ENCODE measurements at places on chromosomes 2 and 18. TPM values are rescaled to one million over a fixed set of nuclear protein-coding genes. Genes with fewer than 3 reads are reported as not detected.

PLGLB2 gene
- total RNA-seq: not detected

MOCOS gene
- total RNA-seq: 3.7 TPM

TNFAIP6 gene
- 5.3 TPM for total RNA-seq

UGT1A10 gene
- not detected for total RNA-seq

- no peak for DNase-seq
Observed at GRCh38 chr18:78130232-78131195, 849.1 kb upstream of the SALL3 start.

BOK gene
- total RNA-seq: 48.1 TPM

DNA sequence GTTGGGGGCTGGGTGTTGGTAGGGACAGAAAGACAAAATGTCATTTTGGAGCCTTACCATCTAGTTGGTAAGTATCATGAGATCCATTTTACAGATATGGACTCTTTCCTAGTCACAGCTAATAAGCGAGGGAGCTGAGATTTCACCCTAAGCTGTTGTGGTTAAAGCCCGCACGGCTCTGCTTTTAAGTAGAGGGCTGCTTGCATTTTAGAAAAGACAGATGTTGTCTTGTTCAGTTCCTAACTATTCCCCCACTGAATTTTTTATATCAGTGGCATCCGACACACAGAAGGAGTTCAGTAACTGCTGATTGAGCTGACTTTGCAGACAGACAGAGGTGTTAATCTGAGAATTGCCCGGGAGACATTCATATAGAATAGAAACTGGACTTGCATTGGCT lies 3.7 kb downstream of the QPCT start:
- no peak for DNase-seq

GRCh38 chr2:64202206-64202845 lies 58.1 kb upstream of the PELI1 start:
- DNase-seq: no peak

DNA sequence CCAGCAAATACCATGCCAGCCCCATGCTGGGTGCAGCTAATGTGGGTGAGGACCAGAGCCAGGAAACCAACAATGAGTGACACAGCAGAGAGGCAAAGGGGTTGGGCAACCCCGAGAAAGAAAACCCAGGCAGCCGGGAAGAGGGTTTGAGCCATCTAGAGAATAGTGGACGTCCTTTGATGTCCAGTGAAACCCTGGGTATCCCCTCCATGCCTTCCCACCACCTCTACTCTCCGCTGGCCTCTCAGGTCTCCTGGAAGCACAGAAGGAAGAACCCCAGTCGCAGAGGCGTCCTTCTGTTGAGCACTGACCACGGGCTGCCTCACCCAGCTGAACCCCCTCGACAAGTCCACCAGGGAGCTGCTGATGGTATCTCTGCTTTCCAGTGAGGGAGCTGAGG lies 657.4 kb upstream of the ID2 start:
- no peak for DNase-seq

DNA sequence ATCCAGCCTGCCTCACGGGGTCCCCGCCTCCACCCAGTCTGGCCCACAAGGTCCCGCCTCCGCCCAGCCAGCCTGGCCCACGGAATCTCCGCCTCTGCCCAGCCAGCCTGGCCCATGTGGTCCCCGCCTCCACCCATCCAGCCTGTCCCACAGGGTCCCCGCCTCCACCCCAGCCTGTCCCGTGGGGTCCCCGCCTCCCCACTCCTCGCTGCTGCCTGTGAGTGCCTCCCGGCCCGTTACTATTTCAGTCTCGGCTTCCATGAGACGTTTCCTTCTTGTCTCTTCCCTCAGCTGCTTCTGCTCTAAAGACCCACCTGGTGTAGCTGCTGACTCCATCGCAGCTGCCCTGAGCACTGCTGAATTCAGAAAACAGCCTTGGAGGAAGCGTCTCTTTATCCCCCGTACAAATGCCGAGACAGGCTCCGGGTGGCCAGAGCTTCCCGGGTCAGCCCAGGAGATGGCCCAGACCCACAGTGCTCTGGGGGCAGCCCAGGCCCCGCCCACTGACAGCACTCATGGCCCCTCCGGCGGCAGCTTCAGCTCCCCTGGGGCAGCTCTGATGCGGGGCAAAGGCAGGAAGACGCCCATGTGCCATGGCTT lies 69.8 kb downstream of the NFATC1 start:
- DNase-seq: no peak

GRCh38 chr2:102044967-102045489 lies 53.3 kb downstream of the IL1R2 start:
- DNase-seq: no peak

GPBAR1 gene
- 0.12 TPM for total RNA-seq

ITPRID2 gene
- total RNA-seq: 85.6 TPM

DNA sequence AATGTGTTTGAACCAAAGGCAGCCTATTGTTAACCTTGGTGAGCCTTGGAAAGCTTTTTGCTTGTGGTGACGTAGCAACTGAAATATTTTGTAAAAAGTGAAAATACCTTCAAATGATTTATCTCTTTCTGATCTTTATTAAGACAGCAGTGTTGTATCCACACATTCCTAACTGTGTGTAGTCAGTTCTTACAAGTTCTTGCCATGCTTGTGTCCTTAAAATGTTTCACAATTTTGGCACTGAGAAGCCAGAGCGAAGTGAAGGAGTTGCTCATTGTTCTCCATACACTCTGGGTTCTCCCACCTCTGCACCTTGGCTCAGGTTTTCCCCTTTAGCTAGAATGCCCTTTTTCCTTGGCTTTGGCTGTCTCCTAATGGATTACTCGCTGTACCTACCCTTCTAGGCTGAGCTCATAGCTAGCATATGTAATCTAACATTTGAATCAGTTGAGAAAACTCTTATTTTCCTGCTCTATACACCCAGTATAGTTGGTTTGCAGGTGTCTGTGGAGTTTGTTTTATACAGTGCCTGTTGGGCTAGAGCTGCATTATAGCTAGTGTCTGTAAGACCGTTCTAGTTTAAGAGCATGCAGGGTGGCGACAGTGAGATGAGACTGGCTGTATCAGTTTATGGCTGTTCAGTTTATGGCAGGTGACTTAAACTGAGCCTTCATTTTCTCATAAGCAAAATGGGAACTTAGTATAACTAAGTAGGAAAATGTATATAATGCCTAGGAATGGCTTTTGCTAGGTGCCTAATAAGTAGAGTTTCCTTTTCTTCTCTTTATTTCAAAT lies 45.5 kb downstream of the FMNL2 start:
- DNase-seq: no peak

- no peak for DNase-seq
Observed at GRCh38 chr2:237042101-237042500, 43.6 kb upstream of the COPS8 start.

DNA sequence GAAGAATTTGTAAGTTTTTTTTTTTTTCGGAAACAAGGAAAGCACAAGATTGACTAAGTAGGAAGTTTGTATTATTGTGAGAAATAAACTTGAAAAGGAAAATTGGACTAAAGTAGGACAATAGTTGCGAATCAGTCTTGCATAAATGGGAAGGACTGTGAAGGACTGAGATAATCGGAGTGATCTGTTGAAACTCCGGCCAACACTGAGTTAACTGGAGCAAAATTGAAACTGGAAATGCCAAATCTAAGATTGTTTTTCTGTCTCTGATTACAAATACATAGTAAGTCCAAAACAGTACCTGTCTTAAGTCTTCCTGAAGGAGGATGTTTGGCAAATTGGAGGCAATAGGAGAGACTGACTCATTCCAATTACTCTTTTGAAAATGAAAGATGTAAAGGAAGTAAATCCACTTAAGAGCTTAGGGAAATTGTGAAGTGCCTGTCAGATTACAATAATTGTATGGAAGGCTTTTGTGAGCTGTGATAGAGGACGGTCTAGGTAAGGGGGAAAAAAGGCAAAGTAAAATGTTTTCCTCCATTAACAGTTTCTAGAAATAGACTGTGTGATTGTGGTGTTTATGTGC lies 204.9 kb upstream of the CYRIA start:
- DNase-seq: no peak

DNA sequence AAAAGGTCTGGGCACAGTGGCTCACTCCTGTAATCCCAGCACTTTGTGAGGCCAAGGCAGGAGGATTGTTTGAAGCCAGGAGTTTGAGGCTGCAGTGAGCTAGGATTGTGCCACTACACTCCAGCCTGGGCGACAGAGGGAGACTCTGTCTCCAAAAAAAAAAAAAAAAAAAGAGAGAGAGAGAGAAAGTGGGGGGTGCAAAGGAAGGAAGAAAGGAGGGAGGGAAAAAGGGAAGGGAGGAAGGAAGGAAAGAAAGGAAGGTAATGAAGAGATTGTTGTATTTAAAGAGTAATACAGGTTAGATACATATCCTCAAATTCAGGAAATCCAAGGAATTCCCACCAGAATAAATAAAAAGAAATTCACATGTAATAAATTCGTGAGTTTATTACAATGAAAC lies 19.5 kb downstream of the C2orf81 start:
- DNase-seq: no peak

- DNase-seq: peak; percentile 1
Observed at GRCh38 chr2:230097424-230097823, 28.7 kb upstream of the SLC16A14 start.

GRCh38 chr18:79870301-79871025 lies 72.7 kb downstream of the KCNG2 start:
- no peak for DNase-seq

GRB14 gene
- 6.0 TPM for total RNA-seq

- no peak for DNase-seq
Observed at GRCh38 chr2:167264380-167264779, 376.1 kb downstream of the XIRP2 start.

GRCh38 chr2:165682546-165682945 lies 111.5 kb downstream of the GALNT3 start:
- DNase-seq: no peak

DNA sequence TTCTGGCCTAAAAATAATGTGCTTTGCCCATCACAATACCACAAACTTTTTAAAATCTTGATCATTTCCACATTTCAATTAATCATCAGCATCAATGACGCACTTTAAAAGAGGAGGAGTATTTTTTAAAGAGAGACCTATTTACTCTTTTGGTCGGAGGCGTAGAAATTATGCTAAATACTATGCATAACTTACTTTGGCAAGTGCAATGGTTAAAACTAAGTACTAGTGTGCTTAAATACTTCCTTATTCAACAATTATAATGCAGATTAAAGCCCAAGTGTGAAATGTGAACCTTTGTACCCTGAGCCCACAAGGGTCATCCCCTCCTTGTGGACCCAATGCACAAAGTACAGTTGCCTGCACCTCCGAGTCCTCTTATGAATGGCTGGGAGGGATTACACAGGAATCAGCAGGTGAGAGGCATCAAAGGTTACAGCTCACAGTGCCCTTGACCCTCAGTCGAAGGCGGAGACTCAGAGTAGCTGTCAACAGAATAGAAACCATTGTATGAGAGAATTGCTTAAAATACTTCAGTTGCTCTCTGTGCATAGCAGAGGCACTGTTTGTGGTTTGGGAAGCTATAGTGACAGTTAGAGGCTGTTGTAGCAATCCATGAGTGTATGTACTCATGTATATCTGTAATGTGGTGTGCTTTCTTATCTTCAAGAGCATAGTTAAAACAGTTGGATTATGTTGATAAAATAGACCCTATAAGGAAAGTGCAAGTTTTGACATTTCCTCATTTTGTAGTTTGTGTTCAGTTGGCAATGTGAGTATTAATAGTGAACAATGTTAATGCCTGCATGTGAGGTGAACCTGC lies 151.7 kb upstream of the ITGA4 start:
- no peak for DNase-seq

GRCh38 chr18:11005528-11005927 lies 143.8 kb downstream of the PIEZO2 start:
- DNase-seq: peak; percentile 97

DNA sequence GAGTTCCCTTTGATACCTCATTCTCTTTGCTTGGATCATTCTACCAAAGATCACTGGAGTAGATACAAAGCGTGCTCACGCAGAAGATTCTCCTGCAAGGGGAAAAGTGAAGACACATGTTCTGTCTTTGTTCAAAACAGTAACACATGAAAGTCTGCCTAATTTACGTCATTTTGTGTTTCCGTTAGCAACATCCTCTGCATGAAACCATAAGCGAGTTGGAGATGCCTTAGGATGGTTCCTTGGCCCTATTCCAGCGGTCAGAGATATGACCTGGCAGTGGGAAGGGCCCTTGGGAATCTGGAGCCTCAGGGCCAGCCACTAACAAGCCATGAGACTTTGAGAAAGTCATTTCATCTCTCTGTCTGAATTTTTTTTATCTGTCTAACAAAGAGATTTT lies 180.9 kb upstream of the TWIST2 start:
- DNase-seq: no peak

DSC3 gene
- total RNA-seq: not detected

DNA sequence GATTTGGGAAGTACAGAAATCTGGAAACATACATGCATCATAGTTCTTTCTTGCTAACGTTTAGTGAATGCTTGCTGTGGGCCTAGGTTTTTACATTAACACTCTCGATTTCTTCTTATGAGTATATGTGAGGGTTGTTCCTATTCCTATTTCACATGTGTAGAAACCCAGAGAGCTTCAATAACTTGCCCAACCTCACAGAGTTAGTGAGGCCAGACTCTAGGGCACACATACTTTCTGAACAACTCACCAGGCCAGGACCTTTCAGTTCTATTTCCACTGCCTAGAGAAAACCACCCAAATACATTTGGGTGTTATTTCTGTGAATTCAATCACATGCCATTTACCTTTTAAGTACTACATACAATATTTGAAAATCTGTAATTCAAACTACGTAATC lies 8.2 kb upstream of the KCTD1 start:
- no peak for DNase-seq

- no peak for DNase-seq
Observed at GRCh38 chr2:68878753-68879152, 7.6 kb upstream of the BMP10 start.

NEURL3 gene
- 29.6 TPM for total RNA-seq

DNA sequence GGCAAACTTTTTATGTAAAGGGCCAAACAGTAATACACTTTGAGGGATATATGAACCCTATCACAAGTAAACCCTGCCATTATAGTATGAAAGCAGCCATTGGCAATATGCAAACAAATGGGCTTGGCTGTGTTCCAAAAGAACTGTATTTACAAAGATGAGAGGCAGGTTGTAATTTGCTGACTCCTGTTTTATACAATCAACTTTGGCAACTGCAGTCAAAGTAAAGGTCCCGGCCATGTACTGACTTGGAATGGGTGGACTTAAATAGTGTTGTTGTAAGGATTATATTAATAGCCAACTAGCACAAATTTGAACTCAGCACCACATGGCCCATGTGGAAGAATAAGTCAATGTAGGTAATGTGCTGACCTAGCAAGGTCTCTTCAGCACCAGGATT lies 223.4 kb downstream of the WDPCP start:
- DNase-seq: no peak

RPRM gene
- not detected for total RNA-seq

DNA sequence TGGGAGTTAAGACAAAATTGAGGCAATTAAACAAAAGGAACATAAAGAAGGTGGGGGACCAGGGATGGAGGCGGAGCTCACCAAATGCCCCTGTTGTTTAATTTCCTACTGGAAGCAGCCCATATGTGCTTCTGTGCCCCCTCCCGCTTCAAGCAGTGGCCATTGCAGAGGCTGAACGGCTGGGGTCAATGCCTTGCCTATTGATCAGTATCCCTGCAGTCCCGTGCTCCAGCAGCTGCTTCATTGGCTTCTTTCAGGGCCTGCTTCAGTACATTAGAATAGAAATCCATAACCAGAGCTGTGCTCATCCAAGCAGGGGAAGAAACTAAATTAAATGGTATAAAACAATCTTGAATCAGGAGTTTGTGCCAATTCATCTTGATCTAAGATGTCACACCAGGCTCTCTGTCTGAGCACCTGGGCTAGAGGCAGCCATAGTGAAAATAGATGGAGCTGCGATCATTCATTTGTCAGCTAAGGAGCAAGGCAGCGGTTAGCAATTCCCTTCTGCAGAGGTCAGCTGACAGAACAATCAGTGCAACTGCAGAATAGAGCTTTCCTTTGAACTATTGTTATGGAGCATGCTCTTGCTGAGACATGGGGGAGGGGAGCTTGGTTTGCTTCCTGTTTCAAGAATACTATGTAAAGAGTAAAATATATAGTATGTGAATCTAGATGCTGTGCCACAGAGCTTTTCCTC lies 222.4 kb downstream of the WDR7 start:
- no peak for DNase-seq

Data from Caki2 (cell line).